ENCODE measurements at places on chromosomes 3 and 15. TPM values are rescaled to one million over a fixed set of nuclear protein-coding genes. Genes with fewer than 3 reads are reported as not detected.

DNA sequence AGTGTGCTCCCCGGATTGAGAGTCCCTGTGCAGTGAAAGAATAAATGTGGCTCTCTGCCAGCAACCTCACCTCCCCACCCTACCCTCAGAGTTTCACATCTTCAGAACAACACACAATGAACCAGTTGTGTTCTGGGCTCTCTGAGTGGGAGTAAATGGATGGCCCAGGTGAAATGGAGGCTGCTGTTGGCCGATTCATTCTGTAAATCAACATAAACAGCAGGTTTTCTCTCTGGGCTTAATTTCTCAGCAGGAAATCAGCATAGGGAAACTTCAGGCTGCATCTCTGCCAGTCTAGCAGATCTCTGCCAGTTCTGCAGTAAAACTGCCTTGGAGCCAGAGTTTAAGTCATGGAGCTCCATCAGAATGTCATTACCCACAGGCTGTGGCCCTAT, 54.6 kb upstream of the FURIN start:
- no peak for DNase-seq

Gene ACTRT3
- total RNA-seq: 2.3 TPM

Gene HAPLN3
- 15.9 TPM for total RNA-seq

Gene MYRIP
- total RNA-seq: 8.4 TPM
